ENCODE measurements at places on chromosomes 1 and 21.

GRCh38 chr1:193520472-193520871 is 334.1 kb upstream of the B3GALT2 start:
- no peak for DNase-seq

DNA sequence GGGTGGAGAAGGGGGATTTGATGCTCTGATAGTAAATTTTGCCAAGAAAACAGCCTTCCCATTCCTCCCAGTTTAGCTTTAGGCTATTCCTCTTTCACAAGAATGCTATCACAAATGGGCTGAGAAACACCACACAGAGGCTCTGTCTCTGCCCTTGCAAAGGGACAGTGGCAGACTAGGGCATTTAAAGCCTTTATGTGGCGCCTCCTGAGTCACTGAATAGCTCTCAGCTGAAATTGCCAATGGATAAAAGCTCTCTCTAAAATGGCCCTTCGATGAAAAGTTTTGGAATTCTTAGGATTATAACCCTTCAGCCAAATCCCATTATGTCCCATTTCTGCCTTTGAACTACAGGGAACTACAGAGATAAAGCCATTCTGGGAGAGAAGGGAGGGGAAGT is 1000.4 kb downstream of the ADGRL2 start:
- DNase-seq: no peak

- DNase-seq: no peak
Observed at GRCh38 chr1:10217748-10218441, 7.5 kb downstream of the KIF1B start.

DNA sequence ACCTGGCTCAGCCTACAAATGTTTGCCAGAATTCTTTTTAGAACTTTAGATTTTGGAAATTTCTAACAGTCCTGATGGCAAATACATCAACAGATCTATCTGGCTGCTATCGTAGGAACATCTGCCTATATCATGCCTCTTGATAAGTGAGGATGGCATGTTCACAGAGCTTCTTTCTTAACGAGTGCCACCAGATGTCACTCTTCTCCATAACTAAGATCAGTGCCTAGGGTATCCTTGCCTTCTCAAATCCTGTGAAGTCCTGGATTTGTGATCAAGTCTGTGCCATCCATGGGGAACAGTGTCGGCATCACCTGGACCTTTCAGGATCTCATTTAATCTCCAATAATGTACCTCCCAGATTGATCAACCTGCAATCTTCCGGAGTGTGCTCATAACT is 36.5 kb upstream of the CD5L start:
- no peak for DNase-seq

GRCh38 chr1:54814126-54814498 is 13.0 kb upstream of the TTC22 start:
- DNase-seq: no peak

All from amygdala (tissue), 56 donors.